Gastroesophageal sphincter (tissue), 4 donors: ENCODE measurements at places on chromosomes 1 and 21.

GRCh38 chr1:8706291-8706690 lies 111.1 kb downstream of the RERE start:
- H3K36me3 ChIP-seq, result no peaks in the 10 kb centered on the region
- no peak for ATAC-seq
- H3K4me3 ChIP-seq, result no peak overlapping the region
- no peaks in the 10 kb centered on the region for H3K27me3 ChIP-seq

DNA sequence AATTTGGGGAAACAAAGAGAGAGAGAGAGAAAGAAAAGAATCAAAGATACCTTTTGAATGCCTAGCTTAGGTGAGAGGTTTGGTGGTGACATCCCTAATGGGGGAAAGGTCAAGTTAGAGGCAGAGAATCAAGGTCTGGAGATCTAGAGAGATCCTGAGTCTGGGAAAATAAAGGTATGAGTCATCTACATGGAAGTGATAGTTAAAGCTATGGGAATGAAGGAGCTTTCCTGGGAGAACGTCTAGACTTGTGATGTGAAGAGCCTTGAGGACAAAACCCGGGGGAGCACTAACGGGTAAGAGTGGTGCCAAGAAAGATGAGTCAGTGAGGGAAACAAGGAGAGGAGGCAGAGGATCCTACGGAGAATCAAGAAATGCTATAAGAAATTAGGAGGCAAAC lies 110.8 kb upstream of the RUNX1 start:
- H3K36me3 ChIP-seq, result no peaks in the 10 kb centered on the region
- H3K27me3 ChIP-seq, result no peaks in the 10 kb centered on the region
- no peak overlapping the region for H3K27ac ChIP-seq
- no peaks in the 10 kb centered on the region for H3K4me1 ChIP-seq

GRCh38 chr1:117061986-117062415 lies 1.9 kb downstream of the TTF2 start:
- H3K4me1 ChIP-seq, result peaks cover 5% of the 10 kb centered on the region
- no peaks in the 10 kb centered on the region for H3K36me3 ChIP-seq
- H3K4me3 ChIP-seq, result no peak overlapping the region
- no peaks in the 10 kb centered on the region for H3K27me3 ChIP-seq
- H3K27ac ChIP-seq, result no peak overlapping the region

GRCh38 chr1:220825819-220826551 lies 39.3 kb downstream of the MTARC1 start:
- H3K27me3 ChIP-seq, result no peaks in the 10 kb centered on the region
- no peaks in the 10 kb centered on the region for H3K36me3 ChIP-seq
- ATAC-seq, result no peak
- H3K4me1 ChIP-seq, result peaks cover 3% of the 10 kb centered on the region
- H3K27ac ChIP-seq, result no peak overlapping the region

DNA sequence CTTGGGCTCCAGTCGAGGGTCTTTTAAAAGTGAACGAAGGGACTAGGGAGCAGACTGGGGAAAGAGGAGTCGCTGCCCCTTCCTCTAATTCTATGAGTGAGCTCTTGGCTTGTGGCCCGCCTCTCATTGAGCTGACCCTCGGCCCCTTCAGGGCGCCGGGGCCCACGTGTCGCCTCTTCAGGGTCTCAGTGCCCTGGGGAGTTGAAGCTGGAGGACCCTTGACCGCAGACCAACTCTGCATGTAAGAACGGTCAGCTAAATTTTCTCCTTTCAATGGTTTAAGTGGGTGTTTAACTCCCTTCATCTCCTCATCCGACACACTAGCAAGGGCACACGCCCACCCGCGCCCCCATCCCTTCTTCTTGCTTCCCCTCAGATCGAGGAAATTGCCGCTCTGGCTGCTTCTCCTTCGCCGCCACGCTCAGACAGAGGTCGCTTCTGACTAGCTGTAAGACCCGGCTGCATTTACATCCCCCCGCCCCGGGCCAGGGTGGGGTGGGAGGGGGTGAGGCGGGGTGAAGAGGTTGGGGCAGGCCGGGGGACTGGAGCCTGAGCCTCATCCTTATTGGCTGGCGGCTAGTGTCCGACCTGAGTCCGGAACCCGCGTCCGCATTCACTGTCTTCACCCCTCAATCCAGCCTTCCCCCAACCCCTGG lies 10.9 kb downstream of the NR5A2 start:
- no peak overlapping the region for H3K4me3 ChIP-seq
- H3K27me3 ChIP-seq, result peaks cover 100% of the 10 kb centered on the region
- peak overlapping the region; percentile 64 for H3K27ac ChIP-seq
- H3K4me1 ChIP-seq, result peaks cover 69% of the 10 kb centered on the region
- no peak for ATAC-seq
- H3K36me3 ChIP-seq, result no peaks in the 10 kb centered on the region

GRCh38 chr21:38902608-38903445 lies 97.1 kb downstream of the ETS2 start:
- ATAC-seq, result no peak
- H3K27ac ChIP-seq, result peak overlapping the region; percentile 20
- no peak overlapping the region for H3K4me3 ChIP-seq

DNA sequence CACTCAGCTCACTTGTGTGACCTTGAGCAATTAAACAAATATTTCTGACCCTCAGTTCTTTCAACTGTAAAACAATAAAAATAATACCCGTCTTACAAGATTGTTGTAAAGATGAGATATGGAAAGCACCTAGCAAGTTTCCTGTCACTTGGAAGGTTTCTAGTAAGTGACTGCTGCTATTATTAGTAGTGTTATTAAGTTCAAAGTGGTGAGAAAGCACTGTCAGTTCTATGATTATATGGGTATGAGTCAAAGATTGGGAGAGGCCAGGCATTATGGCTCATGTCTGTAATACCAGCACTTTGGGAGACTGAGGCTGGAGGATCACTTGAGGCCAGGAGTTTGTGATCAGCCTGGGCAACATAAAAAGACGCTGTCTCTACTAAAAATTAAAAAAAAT lies 145.4 kb downstream of the C1orf21 start:
- H3K36me3 ChIP-seq, result no peaks in the 10 kb centered on the region
- H3K4me3 ChIP-seq, result no peak overlapping the region
- H3K27ac ChIP-seq, result no peak overlapping the region
- ATAC-seq, result no peak
- H3K27me3 ChIP-seq, result no peaks in the 10 kb centered on the region

DNA sequence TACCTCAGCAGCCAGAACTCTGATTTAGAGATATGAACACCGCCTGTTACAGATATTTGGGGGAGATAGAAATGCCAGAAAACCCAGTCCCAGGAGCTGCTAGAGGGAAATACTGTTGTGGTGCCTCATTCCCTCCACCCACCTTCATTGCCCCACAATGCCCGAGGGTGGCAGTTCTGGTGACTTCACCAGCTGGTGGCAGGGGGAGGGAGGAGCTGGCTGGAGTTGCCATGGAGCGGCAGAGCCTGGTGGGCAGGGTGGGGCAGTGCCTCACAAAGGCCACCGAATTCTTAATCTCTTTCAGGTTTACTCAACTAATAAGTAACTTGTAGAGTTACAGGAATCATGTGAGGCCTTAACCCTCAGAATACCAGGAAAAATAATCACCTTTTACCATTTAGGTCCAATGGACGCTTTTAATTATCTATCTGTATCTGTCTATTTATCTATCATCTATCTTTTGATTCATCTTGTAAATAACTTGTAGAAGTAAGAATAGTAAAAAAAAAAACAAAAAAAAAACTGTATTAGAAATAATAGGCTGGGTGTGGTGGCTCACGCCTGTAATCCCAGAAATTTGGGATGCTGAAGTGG lies 11.7 kb upstream of the S100A11 start:
- peaks cover 4% of the 10 kb centered on the region for H3K4me1 ChIP-seq
- peak; percentile 24 for ATAC-seq
- H3K4me3 ChIP-seq, result no peak overlapping the region
- H3K36me3 ChIP-seq, result no peaks in the 10 kb centered on the region
- H3K27ac ChIP-seq, result peak overlapping the region; percentile 80
- peaks cover 3% of the 10 kb centered on the region for H3K27me3 ChIP-seq

DNA sequence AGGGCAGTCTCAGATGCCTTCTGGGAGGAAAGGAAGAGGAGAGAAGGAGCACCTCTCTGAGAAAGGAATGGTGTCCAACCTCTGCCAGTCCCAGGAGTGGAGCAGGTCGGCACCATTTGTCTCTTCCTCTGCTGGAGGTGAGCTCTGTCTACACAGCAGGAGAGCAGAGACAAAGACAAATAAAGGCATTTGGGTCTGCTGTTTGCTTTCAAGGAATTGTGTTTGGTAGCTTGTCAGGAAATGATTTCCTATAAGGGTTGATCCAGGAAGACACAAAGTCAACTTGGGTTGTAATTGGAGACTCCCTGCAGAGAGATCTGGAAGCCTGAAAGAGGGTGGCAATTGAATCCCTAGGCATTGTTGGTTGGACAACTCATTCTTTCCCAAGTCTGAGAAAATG lies 34.5 kb upstream of the PLXNA2 start:
- H3K27me3 ChIP-seq, result peaks cover 14% of the 10 kb centered on the region
- H3K4me1 ChIP-seq, result no peaks in the 10 kb centered on the region
- ATAC-seq, result no peak
- no peak overlapping the region for H3K4me3 ChIP-seq
